ENCODE measurements at places on chromosomes 2 and 18. TPM values are rescaled to one million over a fixed set of nuclear protein-coding genes. Genes with fewer than 3 reads are reported as not detected.

The EHD3 gene
- 7.0 TPM for total RNA-seq

The MPP4 gene
- total RNA-seq, result 0.06 TPM

The GAL3ST2 gene
- 0.15 TPM for total RNA-seq

The ECEL1 gene
- 0.15 TPM for total RNA-seq

The NAT8 gene
- not detected for total RNA-seq

The CNNM3 gene
- 7.2 TPM for total RNA-seq

The ARHGAP28 gene
- total RNA-seq, result 0.05 TPM

The DYNAP gene
- not detected for total RNA-seq

The ITGA6 gene
- 55.3 TPM for total RNA-seq

The FASTKD2 gene
- 29.4 TPM for total RNA-seq

The SCLY gene
- total RNA-seq, result 15.5 TPM

The ERBB4 gene
- total RNA-seq, result not detected

The SLC38A11 gene
- total RNA-seq, result not detected

The FAM110C gene
- 0.18 TPM for total RNA-seq

The ACVR1 gene
- 21.0 TPM for total RNA-seq

The ZAP70 gene
- total RNA-seq, result not detected

The LCT gene
- total RNA-seq, result 0.04 TPM

The AQP12B gene
- not detected for total RNA-seq

The CDH20 gene
- total RNA-seq, result not detected

The SH3RF3 gene
- 0.61 TPM for total RNA-seq

The CNTNAP5 gene
- total RNA-seq, result not detected

The CCDC148 gene
- total RNA-seq, result 0.35 TPM

The SIGLEC15 gene
- total RNA-seq, result not detected

The ASPRV1 gene
- 0.20 TPM for total RNA-seq

The GCG gene
- total RNA-seq, result not detected

The CYB5A gene
- 124 TPM for total RNA-seq

The TRABD2A gene
- 16.2 TPM for total RNA-seq

The CHRNA1 gene
- not detected for total RNA-seq

The CNDP2 gene
- total RNA-seq, result 90.2 TPM

The CCBE1 gene
- total RNA-seq, result 13.2 TPM

The LOXL3 gene
- total RNA-seq, result 0.35 TPM

The CHST10 gene
- 16.3 TPM for total RNA-seq

The SKOR2 gene
- total RNA-seq, result not detected

The TUBA4B gene
- total RNA-seq, result 0.16 TPM

The TDRD15 gene
- total RNA-seq, result not detected

The FRZB gene
- 0.09 TPM for total RNA-seq

The DPP4 gene
- total RNA-seq, result 1.0 TPM

The ABCG8 gene
- total RNA-seq, result not detected

The ACTR1B gene
- 37.5 TPM for total RNA-seq

The LAMA1 gene
- 0.13 TPM for total RNA-seq

The VIL1 gene
- total RNA-seq, result 0.27 TPM

The FAM136A gene
- 98.4 TPM for total RNA-seq

The LYPD6B gene
- total RNA-seq, result 0.07 TPM

The ANKRD30BL gene
- total RNA-seq, result not detected

The ZNF142 gene
- total RNA-seq, result 16.0 TPM

The TUBB8B gene
- total RNA-seq, result not detected

The SP5 gene
- total RNA-seq, result not detected

The C2orf78 gene
- total RNA-seq, result not detected

The KCNIP3 gene
- 2.3 TPM for total RNA-seq

The NT5DC4 gene
- not detected for total RNA-seq

The NUP35 gene
- 32.1 TPM for total RNA-seq

The GALR1 gene
- not detected for total RNA-seq

The GRHL1 gene
- total RNA-seq, result 1.5 TPM

The RNMT gene
- total RNA-seq, result 16.4 TPM

The ADI1 gene
- total RNA-seq, result 55.0 TPM

The LRP1B gene
- 0.01 TPM for total RNA-seq

The SFT2D3 gene
- 5.4 TPM for total RNA-seq

The CPLX4 gene
- total RNA-seq, result not detected

The COBLL1 gene
- 5.4 TPM for total RNA-seq
